Epithelial cell of proximal tubule (primary cell): ENCODE measurements at places on chromosomes 6 and 20.

DNA sequence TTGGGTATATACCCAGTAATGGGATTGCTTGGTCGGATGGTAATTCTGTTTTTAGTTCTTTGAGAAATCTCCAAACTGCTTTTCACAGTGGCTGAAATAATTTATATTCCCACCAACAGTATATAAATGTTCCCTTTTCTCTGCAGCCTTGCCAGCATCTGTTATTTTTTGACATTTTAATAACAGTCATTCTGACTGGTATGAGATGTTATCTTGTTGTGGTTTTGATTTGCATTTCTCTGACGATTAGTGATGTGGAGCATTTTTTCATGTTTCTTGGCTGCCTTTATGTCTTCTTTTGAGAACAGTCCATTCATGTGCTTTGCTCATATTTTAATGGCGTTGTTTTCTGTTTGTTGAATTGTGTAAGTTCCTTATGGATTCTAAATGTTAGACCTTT is 641.6 kb downstream of the HACE1 start:
- no peak for DNase-seq

DNA sequence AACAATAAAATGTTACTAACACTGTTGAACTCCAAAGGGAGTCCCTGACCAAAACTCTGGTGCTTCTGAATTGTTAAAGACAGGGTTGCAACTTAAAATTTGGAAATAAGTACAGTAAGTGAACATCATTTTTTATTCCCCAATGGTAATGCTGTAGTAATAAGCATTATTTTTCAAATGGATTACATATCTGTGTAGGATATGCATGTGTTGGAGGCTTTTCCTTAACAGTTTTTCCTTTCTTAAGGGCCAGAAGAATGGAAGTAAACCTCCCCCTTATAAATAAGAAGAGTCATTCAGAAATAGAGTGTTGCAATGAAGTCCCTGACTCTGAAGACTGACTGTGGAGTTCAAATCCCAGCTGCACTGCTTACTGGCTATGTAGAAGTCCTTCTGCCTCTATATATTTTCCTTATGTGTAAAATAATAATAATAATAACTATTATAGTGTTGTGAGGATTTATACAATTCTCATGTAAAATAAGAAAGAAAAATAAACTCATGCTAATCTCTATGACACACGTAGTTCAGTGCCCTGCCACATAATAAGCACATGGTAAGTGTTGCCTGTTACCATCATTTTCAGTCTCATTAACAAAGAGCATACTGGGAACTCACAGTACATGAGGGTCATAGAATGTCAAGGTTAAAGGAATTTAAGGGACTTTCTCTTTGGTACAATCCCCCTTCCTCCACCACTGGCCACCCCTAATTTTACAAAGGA is 129.8 kb upstream of the SMLR1 start:
- no peak for DNase-seq

DNA sequence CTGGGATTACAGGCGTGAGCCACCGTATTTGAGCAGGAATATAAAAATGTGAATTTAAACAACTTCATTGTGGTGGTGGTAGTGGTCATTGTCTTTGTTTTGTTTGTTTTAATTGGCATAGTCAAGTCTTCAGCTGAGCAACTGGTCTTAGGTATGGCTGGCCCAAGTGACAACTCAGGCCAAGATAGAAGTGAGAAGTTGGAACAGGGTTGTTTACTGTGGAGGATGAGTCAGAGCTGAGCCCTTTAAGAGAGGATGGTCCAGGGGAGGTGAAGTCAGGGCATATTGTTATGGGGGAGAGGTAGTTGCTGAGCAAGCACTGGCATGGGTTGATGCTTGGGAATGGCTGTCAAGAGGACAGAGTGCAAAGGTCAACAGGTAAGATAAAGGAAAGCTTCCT is 308.2 kb downstream of the FARS2 start:
- no peak for DNase-seq

DNA sequence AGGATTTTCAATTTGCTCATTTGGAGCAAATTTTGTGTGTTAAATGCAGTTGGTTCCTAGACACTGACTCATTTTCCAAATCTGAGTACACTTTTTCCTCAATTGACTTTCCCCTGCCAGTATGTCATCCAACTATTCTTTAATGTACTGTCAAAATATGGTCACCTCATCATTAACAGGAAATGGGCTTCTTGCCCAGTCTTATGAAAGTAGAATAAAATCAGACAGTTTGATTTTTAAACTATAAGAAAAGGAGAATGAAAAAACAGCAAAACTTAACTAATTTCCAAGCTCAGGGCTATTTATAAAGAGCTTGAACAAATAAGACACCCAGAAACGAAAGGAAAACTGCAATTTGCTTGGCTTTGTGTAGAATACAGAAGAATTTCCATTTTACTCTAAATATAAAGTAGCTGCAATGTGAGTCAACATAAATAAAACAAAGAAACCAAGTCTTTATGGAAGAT is 43.7 kb upstream of the RAB23 start:
- no peak for DNase-seq

GRCh38 chr6:49072885-49073620 is 390.0 kb downstream of the MMUT start:
- DNase-seq = no peak

DNA sequence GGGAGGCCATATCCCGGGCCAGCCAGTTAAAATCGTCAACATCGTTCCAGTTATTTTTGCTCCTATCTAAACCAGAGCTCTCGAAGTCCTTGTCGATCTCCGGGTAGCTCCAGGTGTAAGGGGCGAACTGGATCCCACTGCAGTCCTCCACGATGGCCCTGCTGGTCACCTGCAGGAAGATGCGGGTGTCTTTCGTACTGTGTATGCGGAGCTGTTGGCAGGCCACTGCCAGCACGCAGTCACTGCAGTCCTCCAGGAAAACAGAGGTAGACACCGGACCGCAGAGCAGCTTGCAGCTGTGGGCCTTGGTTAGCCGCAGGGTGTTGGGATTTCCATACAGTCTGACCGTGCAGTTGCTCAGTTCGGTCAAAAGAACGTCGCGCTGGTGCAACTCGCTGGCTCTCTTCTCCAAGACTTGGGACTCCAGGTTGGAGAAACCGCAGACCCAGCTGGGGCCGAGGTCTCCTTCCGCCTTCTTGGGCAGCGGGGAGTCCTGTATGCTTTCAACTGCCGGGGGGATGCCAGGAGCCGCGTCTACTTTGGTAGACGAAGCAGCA is 742 bp downstream of the TBCC start:
- DNase-seq = no peak

DNA sequence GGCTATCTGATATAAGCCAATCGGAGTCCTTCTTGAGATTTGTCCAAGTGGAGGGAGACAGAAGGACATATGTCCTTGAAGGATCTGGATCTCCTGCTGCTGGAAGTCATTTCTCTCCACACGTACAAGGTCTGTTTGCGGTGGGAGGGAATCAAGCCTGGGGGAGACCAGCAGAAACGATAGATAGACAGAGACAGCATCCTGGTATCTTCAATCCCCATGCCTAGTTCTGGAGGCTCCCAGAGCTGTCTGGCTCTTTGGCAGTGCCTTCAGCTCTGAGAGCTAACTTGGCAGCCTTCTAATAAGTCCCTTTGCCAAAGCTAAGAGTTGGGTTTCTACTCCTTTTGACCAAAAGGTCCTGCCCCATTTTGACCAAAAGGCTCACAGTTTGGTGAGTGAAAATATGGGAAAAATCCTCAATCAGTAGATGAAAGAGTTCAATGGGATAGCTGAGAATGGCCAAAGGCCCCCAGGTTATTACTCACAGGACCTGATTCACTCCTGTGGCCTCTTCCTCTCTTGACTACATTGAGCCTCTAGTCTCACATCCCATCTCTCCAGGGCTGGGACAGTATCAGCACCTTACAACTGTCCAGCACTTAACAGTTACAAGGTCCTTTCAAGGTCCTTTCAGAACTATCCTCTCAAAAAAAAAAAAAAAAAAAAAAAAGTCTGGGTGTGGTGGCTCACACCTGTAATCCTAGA is 20.3 kb downstream of the AARS2 start:
- DNase-seq = no peak

DNA sequence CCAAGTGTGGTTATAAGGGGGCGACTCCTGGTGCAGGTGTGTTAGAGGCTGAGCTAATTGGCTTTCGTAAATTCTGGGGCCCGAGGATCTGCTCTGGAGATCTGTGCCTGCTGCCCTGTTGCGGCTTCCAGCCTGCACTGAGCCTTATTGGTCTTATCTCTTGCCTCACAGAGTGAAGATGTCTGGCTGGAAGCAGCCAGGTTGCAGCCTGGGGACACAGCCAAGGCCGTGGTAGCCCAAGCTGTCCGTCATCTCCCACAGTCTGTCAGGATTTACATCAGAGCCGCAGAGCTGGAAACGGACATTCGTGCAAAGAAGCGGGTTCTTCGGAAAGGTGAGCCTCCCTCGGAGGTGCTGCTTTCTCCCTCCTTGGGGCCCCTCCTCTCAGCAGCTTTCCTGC is 20.0 kb downstream of the PRPF6 start:
- no peak for DNase-seq

DNA sequence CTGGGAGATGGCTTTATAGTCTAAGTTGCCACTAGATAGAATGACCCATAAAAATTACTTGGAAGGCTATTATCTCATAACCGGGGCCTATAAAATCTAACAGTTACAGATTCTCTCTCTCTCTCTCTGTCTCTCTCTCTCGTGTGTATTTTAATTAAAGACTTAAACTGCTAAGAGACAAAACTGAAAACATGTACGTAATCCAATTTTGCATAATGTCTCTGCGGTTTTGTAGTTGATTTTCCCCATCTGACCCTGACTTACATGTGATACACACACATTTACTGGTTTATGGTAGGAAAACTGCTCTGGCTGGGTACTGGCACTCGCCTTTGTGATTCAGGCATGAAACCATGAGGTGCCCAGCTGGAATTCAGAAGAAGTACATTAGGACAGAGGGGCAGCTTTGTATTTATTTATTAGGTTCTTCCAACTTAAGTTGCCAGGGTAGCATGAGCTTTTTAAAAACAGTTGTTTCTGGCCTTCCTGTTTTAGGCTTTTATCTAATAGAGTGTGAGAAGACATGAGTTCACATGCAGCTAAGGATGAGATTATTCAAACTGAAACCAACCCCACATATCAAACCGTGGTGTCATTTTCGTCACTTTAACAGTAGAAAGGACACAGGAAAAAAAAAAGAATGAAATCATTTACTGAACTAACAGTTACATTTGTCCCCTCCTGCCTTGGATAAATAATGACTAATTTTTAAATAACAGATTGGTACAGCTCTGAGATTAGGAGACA is 182.5 kb downstream of the GMPR start:
- no peak for DNase-seq

DNA sequence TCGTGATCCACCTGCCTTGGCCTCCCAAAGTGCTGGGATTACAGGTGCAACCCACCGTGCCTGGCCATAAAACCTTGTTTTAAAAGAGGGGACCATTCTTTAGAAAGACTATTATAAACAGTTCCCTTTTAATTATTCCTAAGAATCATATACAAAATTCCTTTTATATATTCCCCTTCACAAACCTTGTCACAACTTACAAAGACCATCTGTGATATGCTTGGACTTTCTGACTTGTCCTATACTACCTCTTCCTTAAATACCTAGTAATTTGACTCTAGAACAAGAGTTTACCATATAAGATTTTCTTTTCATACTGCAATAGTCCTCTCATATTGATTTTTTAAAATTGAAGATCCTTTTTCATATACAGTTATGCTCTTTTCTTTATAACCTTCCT is 135.8 kb upstream of the PRSS16 start:
- no peak for DNase-seq

DNA sequence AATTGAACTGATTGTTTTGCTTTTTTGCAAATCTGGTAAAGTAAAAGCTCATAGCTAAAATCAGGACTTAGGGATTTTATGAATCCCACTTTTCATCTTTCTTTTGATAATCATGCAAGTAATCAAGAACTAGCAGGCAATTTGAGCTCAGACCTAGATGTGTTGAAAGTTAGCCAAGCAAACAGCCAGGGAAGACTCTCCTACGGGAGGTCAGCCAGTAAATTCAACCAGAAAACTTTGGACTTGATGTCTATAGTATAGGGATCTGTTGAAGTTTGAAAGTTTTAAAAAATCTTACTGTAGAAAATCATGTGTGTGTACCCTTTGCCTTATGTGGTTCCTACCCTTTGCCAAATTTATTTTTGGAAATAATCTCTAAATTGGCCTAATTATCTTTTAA is 95.0 kb upstream of the TPD52L1 start:
- DNase-seq = no peak

DNA sequence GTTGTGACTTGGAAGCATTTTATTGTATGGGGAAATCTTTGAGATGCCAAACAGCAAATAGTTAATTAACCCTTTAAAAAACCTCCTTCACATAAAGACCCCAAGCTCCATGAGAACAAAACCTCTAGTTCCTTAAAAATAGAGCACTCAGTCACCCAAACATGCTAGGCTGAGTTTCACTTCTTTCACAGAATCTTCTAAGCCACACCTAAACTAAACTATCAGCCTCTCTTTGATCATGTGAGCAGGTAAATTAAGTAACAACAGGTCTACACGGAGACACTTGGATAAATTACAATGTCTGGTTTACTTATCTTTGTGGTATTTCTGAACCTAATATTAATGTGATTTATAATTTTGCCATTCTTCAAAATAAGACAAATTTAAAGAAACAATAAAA is 205.2 kb upstream of the MARCKS start:
- DNase-seq = no peak

DNA sequence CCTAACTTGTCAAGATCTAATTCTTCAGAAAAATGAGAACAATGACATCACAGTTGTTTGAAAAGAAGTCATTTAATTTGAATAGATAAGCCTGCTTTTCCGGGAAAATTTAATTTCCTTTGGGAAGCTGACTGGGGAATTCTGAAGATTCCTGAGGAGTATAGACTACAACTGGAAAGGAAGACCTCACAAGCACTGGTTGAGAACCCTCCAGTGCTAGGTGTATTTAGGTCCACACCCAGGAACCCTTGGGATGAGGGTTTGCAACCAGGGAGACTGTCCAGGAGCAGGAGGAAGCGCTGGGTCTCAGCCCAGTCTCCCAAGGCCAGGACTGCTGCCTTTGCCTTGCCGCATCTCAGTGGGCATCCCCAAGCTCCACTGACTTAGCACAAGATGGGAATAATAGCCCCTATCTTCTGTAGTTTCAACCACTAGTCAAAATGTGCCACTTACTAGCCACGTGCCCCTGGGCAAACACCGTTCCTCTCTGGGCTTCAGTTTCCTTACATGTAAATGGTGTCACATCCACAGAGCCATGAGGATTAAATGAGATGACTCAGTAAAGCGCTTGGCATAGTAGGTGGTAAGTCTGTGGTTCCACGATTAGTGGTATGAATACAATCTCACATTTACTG is 6.9 kb upstream of the CD93 start:
- no peak for DNase-seq

- DNase-seq = peak; percentile 94
Observed at GRCh38 chr6:28985462-28986164, 19.5 kb downstream of the ZNF311 start.

DNA sequence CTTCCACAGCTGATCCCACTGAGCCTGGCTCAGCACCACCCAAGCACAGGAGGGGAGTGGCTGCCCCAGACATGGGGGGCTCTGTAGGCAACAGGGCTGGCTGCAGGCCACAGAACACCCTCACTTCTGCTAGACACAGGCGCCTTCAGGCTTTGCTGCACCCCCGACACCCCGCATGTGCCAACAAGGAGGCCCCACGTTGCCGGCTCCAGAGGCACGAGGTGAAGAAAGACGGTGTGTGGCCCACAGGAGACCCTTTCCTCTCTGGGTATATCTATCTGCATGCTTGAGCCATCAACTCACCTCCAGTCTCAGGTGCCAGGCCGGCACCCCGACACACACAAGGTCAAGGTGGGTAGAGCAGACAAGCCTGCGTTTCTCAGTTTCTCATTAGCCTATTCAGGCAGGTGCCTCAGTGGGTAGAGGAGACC is 158.3 kb downstream of the DLL1 start:
- no peak for DNase-seq
